IMR-90 (cell line): ENCODE measurements at places on chromosomes 6 and 20. TPM values are rescaled to one million over a fixed set of nuclear protein-coding genes. Genes with fewer than 3 reads are reported as not detected.
A peak's percentile ranks its signal among the peaks of the same experiment; 100 is the strongest.

- no peak for DNase-seq
Measured at GRCh38 chr6:145406783-145407182, 328.5 kb downstream of the EPM2A start.

DNA sequence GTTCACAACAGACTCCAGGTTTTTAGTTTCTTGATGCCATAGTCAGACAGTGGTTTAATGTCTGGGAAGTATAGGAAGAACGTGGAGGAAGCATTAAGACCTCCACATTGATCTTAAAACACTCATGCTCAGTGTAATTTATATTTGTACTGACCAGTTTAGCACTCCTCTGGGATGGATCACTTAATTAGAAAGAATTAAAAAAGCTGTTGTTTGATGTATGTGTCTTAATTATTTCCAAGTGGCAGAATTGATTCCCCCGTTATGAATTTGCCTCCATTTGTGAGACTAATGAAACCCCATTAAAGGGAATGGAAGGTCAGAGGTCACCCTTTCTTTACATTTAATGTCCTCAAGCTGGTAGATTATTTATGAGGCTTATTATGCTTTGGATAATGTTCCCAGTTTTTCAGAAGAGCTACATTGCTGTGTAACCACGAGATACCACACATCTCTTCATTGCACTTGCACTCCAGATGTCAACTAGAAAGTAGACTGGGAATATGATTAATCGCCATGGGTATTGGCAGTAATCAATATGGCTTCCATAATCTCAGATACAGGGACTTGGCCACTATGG lies 270.0 kb upstream of the JAG1 start:
- DNase-seq, result no peak

DNA sequence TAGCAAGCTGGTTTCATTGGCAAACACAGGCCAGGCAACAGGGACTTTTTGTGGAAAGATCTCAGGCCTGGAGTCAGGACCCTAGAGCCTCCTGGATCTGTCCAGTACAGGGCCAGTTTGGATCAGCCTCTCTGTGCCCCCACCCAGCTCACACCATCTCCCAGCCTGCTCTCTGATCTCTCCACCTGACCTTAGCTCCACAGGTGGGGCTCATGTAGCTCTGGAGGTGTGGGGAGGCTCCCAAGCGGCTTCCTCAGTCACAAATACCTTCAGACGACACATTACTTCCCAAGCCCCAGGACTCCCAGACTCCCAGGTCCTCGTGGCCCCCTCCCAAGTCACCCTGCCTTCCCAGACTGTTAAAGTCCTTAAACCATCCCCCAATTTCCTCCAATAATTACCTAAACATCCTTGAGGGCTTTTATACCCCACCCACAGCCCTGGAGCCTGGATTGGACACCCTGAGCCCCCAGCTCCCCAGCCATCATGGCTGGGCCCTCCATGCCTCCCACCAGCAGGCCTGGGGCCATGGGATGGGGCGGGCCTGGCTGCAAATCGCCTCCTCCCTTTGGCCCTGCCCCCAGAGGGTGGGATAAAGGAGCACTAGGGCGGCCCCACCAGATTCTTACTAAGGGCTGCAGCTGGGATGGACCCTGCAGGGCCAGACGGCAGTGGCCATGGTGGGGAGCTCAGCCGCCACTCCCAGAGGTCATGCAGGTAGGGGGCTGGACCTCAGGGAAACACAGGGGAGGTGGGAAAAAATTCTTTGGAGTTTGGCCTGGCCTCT lies 15.9 kb upstream of the FANCE start:
- DNase-seq, result no peak

DNA sequence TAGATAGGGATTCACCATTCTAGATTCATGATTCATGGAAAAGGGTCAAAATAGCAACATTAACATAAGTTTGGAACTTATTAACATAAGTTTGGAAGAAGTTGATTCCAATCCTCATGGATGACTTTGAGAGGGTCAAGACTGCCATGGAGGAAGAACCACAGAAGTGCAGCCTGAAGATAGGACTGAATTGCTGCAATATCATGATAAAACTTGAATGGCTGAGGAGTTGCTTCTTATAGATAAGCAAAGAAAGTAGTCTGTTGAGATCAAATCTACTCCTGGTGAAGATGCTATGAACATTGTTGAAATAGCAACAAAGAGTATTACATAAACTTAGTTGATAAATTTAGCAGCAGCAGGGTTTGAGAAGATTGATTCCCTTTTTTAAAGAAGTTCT lies 62.2 kb downstream of the GMDS start:
- DNase-seq, result no peak

GRCh38 chr20:38222231-38222922 lies 38.2 kb downstream of the KIAA1755 start:
- peak; percentile 48 for DNase-seq

- DNase-seq, result peak; percentile 10
Measured at GRCh38 chr6:97947841-97948240, 664.8 kb upstream of the MMS22L start.

- no peak for DNase-seq
Measured at GRCh38 chr6:113331021-113331420, 526.1 kb upstream of the MARCKS start.

DNA sequence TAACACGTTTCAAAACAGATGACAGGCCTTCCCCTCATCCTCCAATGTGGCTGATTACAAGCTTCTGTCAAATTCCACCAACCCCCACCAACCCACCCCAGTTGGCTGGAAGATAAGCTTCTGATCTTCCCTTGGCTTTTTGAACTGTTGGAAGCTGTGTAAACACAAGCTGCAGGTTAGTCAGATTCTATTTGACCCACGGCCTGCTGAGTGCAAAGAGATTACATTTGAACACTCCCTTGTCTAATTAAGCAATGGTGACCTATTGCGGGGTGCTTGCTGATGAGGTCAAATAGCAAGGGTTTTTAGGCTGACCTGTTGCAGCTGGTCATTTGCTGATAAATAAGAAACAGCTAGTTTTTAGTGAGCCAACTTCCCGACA lies 379.7 kb downstream of the BMP2 start:
- DNase-seq, result no peak

DNA sequence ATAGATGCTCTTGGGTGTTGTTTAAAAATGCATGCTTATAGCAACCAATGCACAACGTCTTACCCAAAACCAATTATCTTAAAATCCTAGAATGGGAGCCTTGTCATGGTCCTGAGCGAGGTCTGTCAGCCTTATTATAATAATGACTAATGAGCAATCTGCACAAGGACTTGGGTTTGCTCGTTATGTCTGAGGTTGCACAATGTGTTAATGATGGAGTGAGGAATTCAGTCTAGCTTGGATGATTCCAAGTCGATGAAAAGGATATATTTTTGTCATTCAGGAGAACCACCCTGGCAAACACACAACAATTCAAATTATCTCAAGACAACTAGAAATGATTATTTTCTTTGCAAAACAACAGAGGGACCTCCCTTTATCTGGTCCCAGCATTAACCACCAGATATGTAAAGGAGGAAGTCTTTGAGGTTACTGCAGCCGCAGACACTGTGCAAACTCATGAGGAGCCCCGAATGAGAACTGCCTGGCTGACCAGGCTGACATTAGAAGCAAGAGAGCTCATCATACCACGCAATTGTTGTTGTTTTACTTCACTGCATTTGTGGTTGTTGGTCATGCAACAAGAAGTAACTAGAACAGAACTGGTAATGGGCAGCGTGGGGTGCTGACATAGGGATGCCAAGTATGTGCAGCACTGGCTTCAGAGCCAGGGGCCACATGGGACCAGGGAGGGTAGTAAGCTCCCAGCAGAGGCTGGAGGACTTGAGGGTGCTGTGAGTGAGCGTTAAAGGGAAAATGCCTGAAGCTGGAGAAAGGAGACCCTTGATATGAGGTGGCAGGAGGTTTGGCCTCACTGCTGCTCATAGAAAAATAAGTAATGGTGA lies 488.3 kb downstream of the CDH26 start:
- no peak for DNase-seq

Gene MUCL3
- total RNA-seq, result not detected in 2 replicates

Gene VAPB
- 9.1 and 12.8 TPM in 2 replicates for total RNA-seq

Gene DAAM2
- 12.9 and 13.1 TPM in 2 replicates for total RNA-seq

Gene SYNE1
- 159 and 163 TPM in 2 replicates for total RNA-seq

Gene TINAG
- total RNA-seq, result not detected in 2 replicates

Gene CTCFL
- total RNA-seq, result not detected in 2 replicates

Gene JAG1
- 19.4 and 22.6 TPM in 2 replicates for total RNA-seq
